ENCODE measurements at places on chromosomes 5 and 9.

DNA sequence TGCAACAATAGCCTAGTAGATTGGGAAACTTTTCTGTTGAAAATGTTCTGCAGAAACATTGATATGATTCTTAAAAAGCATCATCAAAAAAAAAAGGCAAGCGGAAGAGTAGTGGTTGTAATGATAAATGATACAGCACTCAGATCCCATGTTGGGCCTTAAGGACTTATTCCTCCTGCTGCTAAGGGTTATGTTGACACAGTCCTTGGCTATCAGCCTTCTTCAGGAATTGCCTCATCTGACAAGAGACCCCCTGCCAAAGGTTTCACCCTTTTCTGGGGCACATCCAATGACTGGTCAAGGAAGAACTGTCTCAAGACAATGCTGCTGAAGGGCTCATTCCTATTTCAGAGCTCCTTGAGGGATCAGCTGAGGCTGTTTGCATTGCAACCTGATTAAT is 44.3 kb upstream of the MAMDC2 start:
- DNase-seq: no peak

DNA sequence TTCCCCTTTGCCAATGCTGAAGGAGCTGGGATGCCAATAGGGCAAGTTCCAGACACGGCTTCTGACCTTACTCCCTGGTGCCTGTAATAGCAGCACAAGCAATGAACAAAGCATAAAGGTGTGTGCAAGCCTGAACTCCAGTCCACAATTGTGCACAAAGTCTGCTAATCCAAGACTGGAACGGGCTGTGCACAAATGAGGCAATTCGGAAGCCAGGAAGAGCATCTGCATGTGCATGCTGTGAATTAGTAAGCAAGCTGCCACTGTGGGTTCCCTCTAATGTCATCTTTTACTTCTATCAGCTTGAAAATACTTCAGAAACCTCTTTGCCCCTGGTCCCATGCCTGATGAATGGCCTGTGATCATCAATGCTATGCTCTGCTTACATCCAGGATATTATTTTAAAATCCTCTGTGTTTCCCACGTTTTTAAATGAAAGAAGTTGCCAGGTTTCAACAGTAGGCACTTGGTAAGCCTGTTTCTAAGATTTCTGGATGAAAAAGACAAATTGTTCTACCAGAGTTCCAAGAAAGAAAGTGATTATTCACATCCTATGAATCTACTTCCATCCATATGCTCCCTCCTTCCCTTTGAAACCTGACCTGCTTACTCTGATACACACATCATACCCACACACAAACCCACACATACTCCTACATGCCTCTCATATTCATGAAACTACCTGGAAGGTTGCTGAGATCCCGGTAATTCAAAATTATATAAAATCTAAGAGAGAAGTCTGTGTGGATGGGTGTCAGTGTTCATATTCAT is 165.7 kb downstream of the KCTD16 start:
- no peak for DNase-seq

DNA sequence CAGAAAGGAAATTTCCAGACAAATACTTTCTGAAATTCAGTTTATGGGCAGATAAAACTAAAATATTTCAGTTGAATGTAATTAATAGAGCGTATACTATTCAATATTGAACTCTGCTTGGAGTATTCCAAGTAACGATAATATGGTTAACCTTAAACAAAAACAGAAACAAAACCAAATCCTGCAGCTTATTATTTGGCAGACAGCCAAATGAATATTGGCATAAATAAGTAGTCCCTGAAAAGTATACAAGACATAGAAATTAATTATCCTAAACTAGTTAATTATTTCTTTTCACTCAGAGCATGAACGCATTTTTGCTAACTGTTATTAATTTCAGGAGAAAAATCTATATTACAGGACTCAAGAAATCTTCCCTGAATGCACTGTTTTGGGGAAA is 1574.0 kb downstream of the MAT2B start:
- DNase-seq: no peak

DNA sequence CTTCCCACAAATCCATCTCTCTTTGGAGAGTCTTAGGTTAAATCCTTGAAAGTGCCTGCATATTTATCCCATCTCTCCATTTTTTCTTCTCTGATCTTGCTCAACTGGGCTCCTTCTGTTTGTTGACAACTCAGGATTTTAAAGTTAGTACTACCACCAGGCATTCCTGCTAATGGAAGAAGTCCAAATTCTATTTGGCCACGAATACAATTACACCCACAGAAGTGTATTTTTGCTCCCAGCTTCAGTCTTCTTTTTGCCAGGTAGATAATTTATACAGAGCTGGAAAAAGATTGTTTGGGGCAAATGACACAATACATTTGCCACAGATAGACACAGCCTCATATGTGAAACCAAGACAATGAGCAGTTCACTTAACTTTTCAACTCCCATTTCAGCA is 74.8 kb downstream of the CETN3 start:
- DNase-seq: no peak

GRCh38 chr5:92309336-92309991 is 926.3 kb upstream of the ARRDC3 start:
- DNase-seq: no peak

- DNase-seq: no peak
These were observed 27.2 kb downstream of the SLC35A4 start for GRCh38 chr5:140591747-140592372.

DNA sequence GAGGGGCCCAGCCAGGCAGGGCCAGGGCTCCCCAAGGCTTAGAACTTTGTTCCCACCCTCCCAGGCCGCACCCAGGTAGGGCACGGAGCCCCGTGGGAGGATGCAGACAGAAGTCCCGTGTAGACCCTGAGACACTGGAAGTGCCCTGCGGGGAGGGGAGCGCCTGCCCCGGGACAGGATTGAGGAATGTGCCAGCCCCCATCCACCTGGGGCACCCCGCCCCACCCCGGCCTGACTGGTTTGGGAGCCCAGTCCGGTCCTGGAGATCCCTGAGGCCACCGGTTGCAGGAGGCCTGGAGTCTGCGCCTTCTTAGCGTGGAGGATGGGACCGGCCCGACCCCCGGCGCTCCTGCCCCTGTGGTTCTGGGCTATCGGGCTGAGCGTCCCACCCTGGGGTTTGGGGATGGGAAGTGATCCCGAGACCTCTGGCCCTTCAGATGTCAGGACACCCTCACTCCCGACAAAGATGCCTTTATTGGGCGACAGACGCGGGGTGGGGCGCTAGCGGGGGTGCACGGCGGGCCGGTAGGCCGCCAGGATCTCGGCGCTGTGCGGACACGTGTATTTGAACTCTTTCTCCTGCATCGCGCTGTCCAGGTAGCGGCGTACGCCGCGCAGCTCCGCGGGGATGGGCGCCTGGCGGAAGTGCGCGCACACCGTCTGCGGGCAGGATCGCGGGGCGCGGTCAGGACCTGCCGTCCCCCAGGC is 2.0 kb downstream of the CLIC3 start:
- no peak for DNase-seq

DNA sequence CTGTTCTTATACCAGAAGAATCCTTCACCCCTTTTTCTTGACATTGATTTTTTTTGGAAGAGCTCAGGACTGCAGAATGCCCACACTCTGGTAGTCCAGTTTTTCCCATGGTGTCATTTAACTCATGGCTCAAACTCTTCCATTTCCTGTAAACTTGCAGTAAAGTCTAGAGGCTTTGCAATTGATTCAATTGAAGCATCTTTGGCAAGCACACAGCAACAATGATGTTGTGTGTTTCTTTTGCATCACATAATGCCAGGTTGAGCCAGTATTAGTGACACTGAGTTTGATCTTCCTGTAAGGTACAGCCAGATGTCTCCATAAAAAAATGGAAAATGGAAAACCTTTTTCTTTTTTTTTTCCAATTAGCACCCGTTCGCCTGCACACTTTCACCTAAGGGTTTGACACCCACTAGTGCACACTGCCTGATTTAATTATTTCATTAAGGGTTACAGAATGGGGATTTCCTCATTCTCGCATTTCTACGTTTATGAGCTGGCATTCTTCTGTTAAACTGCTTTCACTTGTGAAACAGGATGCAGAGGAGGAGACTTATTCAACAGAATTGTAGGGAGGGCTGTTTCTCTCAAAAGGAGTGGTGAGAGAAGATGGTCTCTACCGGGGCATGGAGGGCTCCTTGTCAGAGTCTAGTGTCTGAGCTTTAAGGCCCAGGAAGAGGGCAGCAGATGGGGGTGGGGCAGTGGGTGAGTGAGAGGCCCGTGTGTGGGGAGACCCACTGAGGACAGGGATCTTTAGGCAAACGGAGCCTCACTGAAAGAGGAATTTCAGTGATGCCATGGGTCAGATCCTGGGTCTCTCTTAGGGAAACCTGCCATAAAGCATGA is 2.2 kb upstream of the S1PR3 start:
- DNase-seq: peak; percentile 74

- DNase-seq: no peak
These were observed 61.6 kb downstream of the CSNK1A1 start for GRCh38 chr5:149489605-149490037.

GRCh38 chr9:130446101-130446861 is 1.5 kb downstream of the ASS1 start:
- DNase-seq: no peak

GRCh38 chr9:89410641-89411350 is 87.1 kb downstream of the SEMA4D start:
- DNase-seq: peak; percentile 91

- DNase-seq: no peak
These were observed 127.5 kb downstream of the RFK start for GRCh38 chr9:76266649-76267283.

- no peak for DNase-seq
These were observed 17.1 kb downstream of the VPS13A start for GRCh38 chr9:77194423-77194822.

DNA sequence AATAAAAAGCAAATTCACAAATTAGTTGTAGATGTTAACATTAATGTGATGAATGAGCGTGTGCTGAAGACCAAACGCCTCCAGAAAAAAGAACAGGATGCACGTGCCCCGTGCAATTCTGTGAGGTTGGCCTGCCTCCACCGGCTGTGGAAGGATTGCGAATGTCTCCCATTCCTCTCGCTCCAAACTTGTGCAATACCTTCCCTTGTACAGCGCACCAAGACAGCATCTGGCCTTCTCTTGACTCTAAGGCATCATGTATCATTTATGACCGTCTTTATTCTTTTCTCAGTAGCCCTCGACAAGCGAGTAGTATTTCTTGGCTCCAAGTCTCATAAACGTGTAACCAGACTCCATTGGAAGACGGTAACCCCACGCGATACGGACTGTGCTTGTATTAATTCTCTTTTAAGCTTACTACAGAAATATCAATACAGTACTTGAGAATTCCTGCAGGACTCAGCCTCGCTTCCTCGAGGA is 1.5 kb upstream of the TESK1 start:
- DNase-seq: no peak

DNA sequence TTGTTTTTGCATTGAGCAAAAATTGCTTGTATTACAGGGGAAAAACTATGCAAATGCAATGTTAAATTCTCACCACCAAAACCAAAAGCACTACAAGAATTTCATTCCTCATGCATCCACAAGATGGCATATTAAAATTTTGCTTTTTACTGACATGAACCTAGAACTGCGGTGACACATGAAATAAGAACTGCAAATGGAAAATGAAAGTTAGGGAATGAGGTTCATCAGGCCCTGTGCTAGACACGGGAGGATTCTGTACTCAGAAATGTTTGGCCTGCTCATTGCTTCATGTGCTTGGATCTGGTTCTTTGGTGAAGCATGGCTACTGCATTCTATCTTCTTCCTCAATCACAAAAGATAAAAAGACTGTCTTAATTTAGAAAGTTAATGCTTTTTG is 9.1 kb upstream of the RFK start:
- DNase-seq: peak; percentile 73

DNA sequence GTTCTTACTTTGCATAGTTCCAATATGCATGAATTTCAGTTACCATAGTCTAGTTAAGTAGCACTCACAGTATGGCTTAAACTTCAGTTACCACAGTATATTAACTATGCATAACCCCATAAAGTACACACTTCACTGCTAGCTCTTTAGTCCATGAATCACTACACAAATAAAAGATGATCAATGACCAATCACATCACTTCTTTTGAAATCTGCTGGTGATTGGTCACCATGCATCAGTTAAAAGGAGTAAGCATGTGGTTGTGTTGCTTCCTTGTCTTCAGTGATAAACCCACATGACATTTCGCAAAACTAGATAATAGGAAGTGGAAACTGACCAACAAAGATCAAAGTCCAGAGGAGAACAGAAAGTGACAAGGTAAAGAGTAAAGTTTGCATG is 79.0 kb downstream of the TAF11L14 start:
- no peak for DNase-seq

DNA sequence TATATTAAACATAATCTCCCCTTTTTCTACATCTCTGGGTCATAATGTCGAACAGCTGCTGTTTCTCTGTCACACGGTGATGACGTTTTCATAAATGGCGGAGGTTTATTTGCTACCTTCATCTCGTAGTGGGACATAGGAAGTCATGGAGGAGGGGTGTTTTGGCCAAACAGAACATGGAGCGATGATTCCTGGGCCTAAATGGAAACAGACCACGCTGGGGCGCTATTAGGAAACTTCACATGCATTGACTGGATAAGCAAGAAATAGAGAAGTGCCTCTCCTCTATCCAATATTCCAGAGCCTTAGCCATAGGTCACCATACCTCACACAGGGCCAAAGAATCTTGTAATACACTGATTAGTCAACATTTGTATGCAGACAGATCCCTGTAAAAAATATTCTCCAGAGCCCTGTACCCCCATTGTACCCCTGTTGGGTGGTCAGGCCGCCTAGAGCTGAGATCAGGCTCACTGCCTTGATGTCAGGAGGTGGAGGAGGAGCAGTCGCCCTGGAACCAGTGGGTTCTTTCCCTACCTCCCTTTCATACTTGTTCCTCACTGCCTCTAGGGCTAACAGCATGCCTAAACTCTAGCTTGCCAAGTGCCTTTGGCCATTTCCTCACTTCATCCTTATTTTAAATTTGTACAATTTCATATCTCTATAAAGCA is 77.8 kb upstream of the SPIN1 start:
- no peak for DNase-seq

DNA sequence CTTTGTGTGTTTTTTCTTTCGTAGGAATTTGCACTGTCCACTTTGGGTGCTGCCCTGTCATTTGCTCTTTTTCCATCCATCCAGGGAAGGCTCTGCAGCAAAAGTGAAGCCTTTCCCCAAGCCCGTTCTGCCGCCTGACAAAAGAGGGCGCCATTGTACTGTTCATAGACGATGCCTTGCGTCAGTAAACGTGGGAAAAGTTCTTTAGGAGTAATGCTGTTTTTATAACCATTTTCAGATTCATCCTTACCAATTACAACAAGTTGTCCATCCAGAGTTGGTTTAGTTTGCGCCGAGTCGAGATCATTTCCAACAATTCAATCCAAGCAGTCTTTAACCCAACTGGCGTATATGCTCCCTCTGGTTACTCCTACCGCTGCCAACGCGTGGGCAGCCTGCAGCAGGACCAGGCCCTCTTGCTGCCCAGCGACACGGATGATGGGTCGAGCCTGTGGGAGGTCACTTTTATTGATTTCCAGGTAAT is 34.3 kb upstream of the RPS23 start:
- peak; percentile 62 for DNase-seq

DNA sequence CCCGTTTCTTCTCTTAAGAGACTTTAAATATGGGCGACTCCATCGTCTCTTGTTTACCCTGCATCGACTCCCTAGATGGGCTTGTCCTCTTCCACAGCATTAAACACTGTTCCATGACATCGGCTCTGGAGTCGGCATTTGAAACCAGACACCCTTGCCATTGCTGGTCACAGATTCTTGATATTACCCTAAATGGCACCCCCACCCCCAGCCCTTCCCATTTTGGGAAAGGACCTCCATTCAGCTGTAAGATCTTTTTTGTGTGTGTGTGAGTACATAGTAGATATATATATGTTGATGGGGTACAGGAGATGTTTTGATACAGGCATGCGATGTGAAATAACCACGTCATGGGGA is 51.1 kb upstream of the SH3PXD2B start:
- no peak for DNase-seq

All from activated CD4-positive, alpha-beta T cell treated with anti-CD3 and anti-CD28 coated beads, Interleukin-2, Interleukin-6, amounts not matched to agents 100 ng/mL and 50 ng/mL, durations not matched to agents 16 hours and 8 hours (primary cell).